ENCODE measurements at places on chromosomes 3 and 15.
A peak's percentile ranks its signal among the peaks of the same experiment; 100 is the strongest.

DNA sequence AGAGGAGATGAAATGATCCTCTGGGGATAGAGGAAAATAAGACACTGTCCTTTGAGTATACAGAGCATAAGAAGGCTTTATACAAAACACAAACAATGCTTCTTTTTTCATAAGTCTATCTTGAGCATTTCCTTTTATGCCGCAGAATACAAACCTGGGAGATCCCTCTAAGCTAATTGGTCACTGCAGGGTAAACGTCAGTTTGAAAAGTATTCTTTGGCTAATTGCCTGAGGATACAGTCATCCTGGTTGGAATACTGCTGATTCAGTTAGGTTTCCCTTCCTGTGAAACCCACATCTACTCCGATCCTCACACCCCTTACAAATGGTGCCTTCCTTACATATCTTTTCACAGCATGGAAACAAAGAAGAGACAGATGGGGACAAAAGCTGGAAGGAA, 10.6 kb downstream of the WNT5A start:
- DNase-seq, result no peak

- DNase-seq, result no peak
Measured at GRCh38 chr3:197508924-197509775, 46.6 kb downstream of the BDH1 start.

DNA sequence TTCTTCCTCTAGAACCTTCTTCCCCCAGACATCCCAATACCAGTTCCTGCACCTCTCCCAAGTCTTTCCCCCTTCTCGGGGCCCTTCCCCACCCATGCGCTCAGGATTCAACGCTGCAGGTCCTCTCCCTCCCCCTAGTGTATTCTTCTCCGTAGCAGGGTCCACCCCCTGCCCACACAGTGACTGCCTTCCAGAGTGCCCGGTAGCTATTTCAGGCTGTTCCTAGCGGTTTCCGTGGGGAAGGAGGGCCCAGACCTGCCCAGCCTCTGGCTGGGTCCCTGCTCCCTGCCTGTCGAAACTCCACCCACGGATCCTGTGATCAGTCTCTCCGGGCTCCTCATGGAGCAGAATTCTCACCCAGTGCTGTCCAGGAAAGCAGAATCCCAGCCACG, 45.2 kb upstream of the SEC61A1 start:
- DNase-seq, result no peak

- DNase-seq, result no peak
Measured at GRCh38 chr3:171343693-171344092, 116.5 kb downstream of the TNIK start.

DNA sequence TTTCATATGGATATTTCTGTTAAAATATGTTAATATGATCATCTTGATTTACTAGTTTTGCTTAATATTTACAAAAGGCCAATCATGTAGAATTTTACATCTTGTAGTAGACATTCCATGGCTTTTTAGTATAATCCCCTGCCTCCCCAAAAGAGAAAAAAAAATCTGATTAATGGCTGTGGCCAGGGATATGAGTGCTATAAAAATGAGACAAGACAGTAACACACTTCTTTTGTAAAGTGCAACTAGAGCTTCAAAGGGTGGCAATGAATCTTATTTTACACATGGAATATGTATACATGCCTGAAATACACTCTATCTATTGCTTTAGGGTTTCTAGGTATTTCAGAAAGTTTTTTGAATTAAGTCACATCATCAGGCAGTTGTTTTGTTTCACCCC, 112.2 kb upstream of the NANOGP8 start:
- DNase-seq, result no peak

DNA sequence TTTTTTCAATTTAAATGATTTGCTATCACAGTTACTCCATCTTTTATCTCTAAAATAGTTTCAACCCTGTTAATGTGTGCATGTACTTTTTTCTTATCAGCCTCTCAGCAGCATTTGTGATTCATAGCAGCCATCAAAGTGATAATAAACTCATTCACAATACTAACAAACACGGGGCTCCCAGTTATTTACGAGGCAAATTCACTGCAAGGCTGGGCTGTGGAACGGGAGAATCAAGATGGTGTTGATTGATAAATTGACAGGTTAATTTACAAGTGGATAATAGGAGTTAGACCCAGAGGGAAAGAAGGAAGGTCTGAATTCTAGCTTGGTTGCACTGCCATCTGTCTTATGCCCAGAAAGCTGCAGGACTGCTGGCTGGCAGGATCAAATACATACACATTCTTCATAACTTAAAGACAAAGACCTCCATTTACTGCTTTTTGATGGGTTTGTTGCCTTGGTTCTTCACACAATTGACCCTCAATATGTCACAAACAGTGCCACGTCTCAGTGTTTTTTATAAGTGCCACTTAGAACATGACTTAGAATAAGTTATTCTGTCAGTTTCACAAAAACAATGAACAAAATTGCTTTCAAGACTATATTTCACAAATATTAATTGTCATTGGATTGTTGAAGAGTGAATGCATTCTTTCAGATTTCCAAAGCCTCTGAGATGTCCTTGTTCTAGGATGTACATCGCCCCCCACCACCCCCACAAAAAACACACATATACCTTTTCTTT, 562.8 kb downstream of the NR2F2 start:
- DNase-seq, result no peak

- DNase-seq, result no peak
Measured at GRCh38 chr15:38705436-38706219, 141.0 kb upstream of the RASGRP1 start.

GRCh38 chr3:31253782-31254181, 278.9 kb upstream of the STT3B start:
- DNase-seq, result peak; percentile 76

DNA sequence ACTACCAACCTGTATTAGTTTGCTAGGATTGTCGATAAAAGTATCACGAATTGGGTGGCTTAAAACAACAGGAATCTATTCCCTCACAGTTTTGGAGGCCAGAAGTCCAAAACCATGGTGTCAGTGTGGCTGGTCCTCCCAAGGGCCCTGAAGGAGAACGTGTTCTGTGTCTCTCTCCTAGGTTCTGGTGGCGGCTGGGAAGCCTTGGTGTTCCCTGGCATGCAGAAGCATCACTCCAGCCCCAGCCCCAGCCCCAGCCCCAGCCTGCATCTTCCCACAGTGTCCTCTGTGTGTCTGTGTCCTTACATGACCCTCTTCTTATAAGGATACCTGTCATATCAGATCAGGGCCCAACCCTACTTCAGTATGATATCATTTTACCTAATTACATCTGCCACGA, 272.5 kb upstream of the LYSMD4 start:
- DNase-seq, result no peak

DNA sequence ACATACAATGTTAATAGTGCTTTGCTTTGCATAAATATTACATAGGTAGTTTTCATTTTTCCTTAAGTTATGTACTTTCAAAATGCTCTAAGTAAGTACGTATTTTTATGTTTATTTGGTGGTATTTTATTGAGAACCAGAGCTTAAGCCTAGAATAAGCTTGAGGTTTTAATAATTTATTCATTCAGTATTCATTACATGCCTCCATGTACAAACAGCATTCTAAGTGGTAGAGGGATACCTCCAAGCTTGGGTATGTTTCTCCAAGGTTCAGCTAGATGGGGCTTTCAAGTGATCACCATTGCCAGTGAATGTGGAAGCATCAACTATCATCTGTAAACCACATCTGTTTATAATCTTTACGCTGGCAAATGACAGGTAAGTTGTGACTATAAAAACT, 52.3 kb downstream of the PEAK1 start:
- DNase-seq, result no peak

- DNase-seq, result no peak
Measured at GRCh38 chr3:52218937-52219650, 6.4 kb downstream of the TLR9 start.

DNA sequence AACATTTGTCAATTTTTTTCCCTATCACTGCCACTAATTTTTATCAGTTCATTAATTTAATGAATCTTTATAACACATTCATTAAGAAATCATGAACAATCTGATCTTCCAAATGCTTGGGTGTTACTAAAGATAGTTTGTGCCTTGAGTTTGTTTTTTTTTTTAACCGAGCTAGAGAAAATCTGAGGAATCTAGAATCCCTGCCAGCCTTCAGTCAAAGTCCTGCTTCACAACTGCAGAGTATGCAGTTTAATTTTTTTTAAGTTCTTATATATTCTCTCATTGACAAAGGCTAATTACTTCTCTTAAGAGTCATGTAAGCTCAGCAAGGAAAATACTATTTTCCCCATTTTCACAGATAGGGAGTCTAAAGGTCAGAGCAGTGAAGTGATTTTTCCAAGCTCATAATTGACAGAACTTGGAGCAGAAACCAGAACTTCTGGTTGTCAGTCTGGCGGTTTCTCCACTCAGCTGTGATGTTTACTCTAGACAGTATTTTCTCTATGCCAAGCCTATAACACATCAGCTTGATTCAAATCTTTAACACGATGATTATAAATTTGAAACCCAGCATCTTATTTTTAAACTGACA, 55.7 kb downstream of the TNIK start:
- DNase-seq, result no peak

DNA sequence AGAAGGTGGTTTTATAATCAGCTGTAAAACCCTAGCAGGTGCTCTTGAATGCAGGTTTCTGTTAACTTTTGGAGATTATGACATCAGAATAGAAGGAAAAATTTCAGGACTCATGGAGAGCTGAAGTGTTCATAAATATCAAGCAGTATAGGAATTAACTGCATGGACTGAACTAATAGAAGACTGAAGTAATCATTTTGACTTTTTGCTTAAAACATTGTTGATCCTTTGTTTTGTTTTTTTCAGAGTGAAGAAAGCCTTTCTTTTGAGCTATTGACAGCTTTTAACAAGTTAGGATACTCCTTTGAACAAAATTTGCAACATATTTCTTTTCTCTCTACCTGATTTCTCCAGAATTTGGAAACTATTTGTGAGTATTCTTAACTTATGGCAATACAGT, 70.6 kb upstream of the DAZL start:
- DNase-seq, result no peak

- DNase-seq, result peak; percentile 14
Measured at GRCh38 chr15:94175420-94175819, 55.9 kb upstream of the MCTP2 start.

GRCh38 chr3:46110701-46111493, 83.6 kb upstream of the XCR1 start:
- DNase-seq, result peak; percentile 27

DNA sequence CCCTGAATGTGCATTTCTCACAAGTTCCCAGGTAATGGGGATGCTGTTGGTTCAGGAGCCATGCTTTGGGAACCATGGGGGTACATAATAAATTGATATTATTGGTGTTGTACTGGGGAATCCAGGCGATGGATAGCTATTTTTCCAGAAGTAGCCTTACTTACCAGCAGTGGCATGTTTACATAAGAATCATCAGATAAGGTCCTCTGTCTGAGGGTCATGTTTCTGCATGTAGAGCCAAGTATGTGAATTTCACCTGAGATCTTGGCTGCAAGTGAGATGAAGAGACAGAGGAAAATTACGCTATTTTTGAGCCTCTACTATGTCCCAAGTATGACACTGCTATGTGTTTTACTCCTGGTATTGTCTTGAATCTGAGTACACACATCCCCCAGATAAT, 26.3 kb downstream of the GPD1L start:
- no peak for DNase-seq

DNA sequence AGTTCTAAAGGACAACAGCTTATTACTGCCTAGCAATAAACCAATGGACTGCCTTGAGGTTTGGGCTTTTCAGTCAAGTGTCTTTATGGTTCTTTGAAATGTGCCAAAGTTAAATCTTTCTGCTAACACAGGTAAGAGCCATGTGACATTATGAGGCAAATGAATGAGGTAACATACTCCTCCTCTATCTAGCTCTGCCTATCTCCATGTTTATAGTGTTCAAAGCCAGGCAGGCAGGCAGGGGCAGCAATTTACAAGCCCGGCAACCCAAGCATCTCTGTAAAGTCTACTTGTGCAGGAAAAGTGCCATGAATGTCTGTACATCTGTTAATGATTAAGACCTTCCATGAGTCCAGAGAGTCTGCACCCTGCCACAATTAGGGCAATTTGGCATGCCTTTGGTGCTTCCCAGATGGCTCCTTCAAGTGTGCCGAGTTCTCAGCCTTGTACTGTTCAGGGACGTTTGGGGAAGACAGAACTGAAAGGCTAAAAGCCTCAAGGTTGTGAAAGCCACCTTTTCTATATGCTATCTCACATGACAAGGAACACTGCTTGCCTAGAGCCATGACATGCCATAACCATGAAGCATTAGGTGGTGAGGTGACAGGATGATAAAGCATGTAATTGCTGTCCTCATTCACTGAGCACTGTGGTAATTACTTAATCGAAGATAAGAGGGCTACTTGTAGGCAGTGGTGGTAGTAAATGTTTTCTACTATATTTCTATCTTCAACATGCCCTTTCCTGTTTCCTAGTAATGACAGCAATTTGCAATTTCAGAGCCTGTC, 41.4 kb upstream of the EIF1B start:
- no peak for DNase-seq

GRCh38 chr3:84601303-84601702, 357.5 kb upstream of the CADM2 start:
- DNase-seq, result no peak

- DNase-seq, result no peak
Measured at GRCh38 chr15:26097216-26097615, 234.1 kb upstream of the ATP10A start.

DNA sequence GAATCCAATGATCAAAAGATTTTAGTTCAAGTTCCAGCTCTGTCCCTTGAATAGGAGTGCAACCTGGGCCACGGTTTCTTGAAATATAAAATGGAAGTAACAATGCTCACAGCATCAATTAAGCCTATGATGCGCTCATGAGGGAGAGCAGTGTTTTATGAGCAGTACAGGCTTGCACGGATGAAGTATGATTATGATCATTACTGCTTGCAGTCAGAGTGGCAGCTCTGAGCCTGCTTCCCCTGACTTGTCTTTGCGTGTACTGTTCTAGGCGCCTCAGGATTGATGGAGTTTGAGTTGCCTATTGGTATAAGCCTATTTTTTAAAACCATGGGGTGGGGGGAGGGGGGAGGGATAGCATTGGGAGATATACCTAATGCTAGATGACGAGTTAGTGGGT, 37.0 kb downstream of the ITGB5 start:
- no peak for DNase-seq

GRCh38 chr3:22714749-22715148, 488.4 kb upstream of the UBE2E2 start:
- DNase-seq, result no peak

DNA sequence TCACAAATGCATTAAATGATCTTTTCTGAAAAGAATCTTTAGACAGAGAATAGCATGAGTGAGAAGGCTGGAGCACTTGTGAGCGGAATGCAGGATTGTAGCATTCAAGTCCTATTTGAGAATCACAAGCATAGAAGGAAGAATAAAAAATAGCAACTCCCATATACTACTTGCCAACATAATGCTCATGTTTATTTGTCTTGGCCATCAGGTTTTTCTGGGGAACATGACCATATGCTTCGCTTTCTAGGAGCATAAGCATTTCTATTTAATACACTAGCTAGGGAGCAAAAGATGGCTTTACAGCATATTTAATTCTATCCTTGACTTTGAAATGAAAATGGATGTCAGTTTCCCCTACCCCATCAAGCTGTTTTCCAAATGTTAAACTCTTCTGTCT, 170.3 kb upstream of the MITF start:
- DNase-seq, result no peak

GRCh38 chr3:123383091-123384053, 65.5 kb downstream of the ADCY5 start:
- no peak for DNase-seq

Measured in activated CD4-positive, alpha-beta T cell treated with anti-CD3 and anti-CD28 coated beads, Interleukin-10, Interleukin-2, amounts not matched to agents 100 ng/mL and 50 ng/mL, durations not matched to agents 16 hours and 8 hours (primary cell).